Small intestine (tissue), 16 donors: ENCODE measurements at places on chromosomes 3 and 15. TPM values are rescaled to one million over a fixed set of nuclear protein-coding genes. Genes with fewer than 3 reads are reported as not detected.

The MOBP gene
- polyA plus RNA-seq: not detected

The ZNF660 gene
- polyA plus RNA-seq: 4.9 TPM

The P3H2 gene
- polyA plus RNA-seq: 2.0 TPM

The LCTL gene
- polyA plus RNA-seq: not detected

The SPINT1 gene
- polyA plus RNA-seq: 258 TPM

The CHL1 gene
- polyA plus RNA-seq: under 0.01 TPM

The FBXO40 gene
- polyA plus RNA-seq: not detected

The POC1A gene
- polyA plus RNA-seq: 19.4 TPM

The CD200 gene
- 7.9 TPM for polyA plus RNA-seq

The GBE1 gene
- polyA plus RNA-seq: 10.0 TPM

The SNTN gene
- 0.09 TPM for polyA plus RNA-seq

The LRRIQ4 gene
- 0.13 TPM for polyA plus RNA-seq

The LMAN1L gene
- not detected for polyA plus RNA-seq
